ENCODE measurements at places on chromosomes 3 and 15. TPM values are rescaled to one million over a fixed set of nuclear protein-coding genes. Genes with fewer than 3 reads are reported as not detected.

The UBAP1L gene
- polyA plus RNA-seq = 0.72 TPM

The DUOXA2 gene
- not detected for polyA plus RNA-seq

The FGF7 gene
- polyA plus RNA-seq = 0.23 TPM

The PTPRG gene
- polyA plus RNA-seq = 0.59 TPM

The HESX1 gene
- 2.2 TPM for polyA plus RNA-seq

The CAPN3 gene
- polyA plus RNA-seq = 1.3 TPM

The DENND4A gene
- polyA plus RNA-seq = 21.6 TPM

The OR5K2 gene
- polyA plus RNA-seq = not detected

The COL7A1 gene
- 0.11 TPM for polyA plus RNA-seq

The CYP1A1 gene
- not detected for polyA plus RNA-seq

The PLA2G4D gene
- polyA plus RNA-seq = not detected

The HHLA2 gene
- polyA plus RNA-seq = 0.23 TPM

The PLSCR2 gene
- polyA plus RNA-seq = not detected

GRCh38 chr3:158091531-158091930 is 14.7 kb downstream of the SHOX2 start:
- H3K27ac ChIP-seq = no peak overlapping the region
- peaks cover 2% of the 10 kb centered on the region for H3K27me3 ChIP-seq
- DNase-seq = no peak
- H3K4me1 ChIP-seq = no peaks in the 10 kb centered on the region

- no peak overlapping the region for H3K27ac ChIP-seq
- no peaks in the 10 kb centered on the region for H3K27me3 ChIP-seq
- H3K4me1 ChIP-seq = no peaks in the 10 kb centered on the region
- H3K36me3 ChIP-seq = no peaks in the 10 kb centered on the region
- no peak overlapping the region for H3K4me3 ChIP-seq
- no peak for DNase-seq
Measured at GRCh38 chr3:191568206-191568605, 107.2 kb downstream of the PYDC2 start.

GRCh38 chr3:189983612-189984011 is 137.1 kb downstream of the P3H2 start:
- H3K27me3 ChIP-seq = no peaks in the 10 kb centered on the region
- H3K4me3 ChIP-seq = no peak overlapping the region
- DNase-seq = no peak

GRCh38 chr15:100784493-100785180 is 95.0 kb upstream of the ALDH1A3 start:
- H3K27me3 ChIP-seq = no peaks in the 10 kb centered on the region
- H3K4me3 ChIP-seq = no peak overlapping the region
- H3K4me1 ChIP-seq = peaks cover 3% of the 10 kb centered on the region
- no peak overlapping the region for H3K27ac ChIP-seq

- H3K27me3 ChIP-seq = no peaks in the 10 kb centered on the region
- no peaks in the 10 kb centered on the region for H3K4me1 ChIP-seq
- H3K27ac ChIP-seq = no peak overlapping the region
- peaks cover 34% of the 10 kb centered on the region for H3K36me3 ChIP-seq
- H3K4me3 ChIP-seq = no peak overlapping the region
- DNase-seq = no peak
Measured at GRCh38 chr3:51403675-51404074, 12.6 kb downstream of the RBM15B start.

- DNase-seq = no peak
- H3K27ac ChIP-seq = no peak overlapping the region
- H3K4me1 ChIP-seq = no peaks in the 10 kb centered on the region
- no peaks in the 10 kb centered on the region for H3K36me3 ChIP-seq
- H3K27me3 ChIP-seq = no peaks in the 10 kb centered on the region
Measured at GRCh38 chr3:89335693-89336092, 228.3 kb downstream of the EPHA3 start.

GRCh38 chr15:52117549-52117948 is 5.0 kb upstream of the BCL2L10 start:
- H3K27me3 ChIP-seq = no peaks in the 10 kb centered on the region
- no peak overlapping the region for H3K27ac ChIP-seq
- no peak for DNase-seq
- no peaks in the 10 kb centered on the region for H3K36me3 ChIP-seq

GRCh38 chr3:12952343-12953200 is 111.2 kb upstream of the RPL32 start:
- H3K4me1 ChIP-seq = peaks cover 28% of the 10 kb centered on the region
- H3K4me3 ChIP-seq = no peak overlapping the region
- H3K27ac ChIP-seq = no peak overlapping the region
- H3K27me3 ChIP-seq = no peaks in the 10 kb centered on the region
- no peak for DNase-seq
- no peaks in the 10 kb centered on the region for H3K36me3 ChIP-seq

DNA sequence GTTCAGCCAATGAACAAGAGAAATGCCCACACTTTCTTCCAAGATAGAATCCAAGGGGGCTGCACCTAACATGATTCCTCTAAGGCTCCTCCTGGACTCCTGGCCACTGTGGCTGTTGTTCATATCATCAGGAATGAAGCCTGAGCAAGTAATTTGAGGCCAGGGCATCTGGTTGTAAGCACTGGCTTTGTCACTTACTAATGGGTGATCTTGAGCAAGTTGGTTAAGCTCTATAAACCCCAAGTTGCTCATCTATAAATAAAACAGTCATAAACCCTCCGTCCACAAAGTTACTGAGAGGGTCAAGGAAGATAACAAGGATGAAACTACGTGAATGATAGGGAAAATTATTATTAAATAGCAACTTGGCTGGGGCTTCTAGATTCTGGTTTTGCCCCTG is 58.3 kb downstream of the CDC25A start:
- no peaks in the 10 kb centered on the region for H3K27me3 ChIP-seq
- H3K27ac ChIP-seq = no peak overlapping the region
- no peaks in the 10 kb centered on the region for H3K36me3 ChIP-seq
- H3K4me1 ChIP-seq = peaks cover 15% of the 10 kb centered on the region

DNA sequence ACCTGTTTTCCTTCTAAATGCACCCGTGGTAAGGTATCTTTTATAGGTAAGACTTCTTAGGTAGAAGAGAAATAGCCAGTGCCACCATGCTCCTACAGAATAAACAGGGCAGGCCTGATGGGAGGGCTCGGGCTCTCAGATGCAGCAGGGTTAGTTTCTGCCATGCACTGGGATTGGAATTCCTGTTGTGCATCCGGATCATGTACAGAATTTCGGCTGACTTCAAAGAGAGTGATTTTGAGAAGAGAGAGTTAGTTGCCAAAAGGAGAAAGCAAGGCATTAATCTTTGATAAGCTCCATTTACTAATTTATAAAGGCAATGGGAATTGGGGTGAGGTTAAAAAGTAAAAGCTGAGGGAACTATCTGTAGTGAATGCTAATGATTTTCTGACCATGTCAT is 211.2 kb downstream of the WDR72 start:
- no peak overlapping the region for H3K27ac ChIP-seq
- H3K36me3 ChIP-seq = no peaks in the 10 kb centered on the region
- H3K4me1 ChIP-seq = no peaks in the 10 kb centered on the region

GRCh38 chr3:17678116-17678741 is 64.2 kb downstream of the TBC1D5 start:
- H3K27ac ChIP-seq = no peak overlapping the region
- no peak for DNase-seq
- H3K27me3 ChIP-seq = no peaks in the 10 kb centered on the region
- H3K4me1 ChIP-seq = no peaks in the 10 kb centered on the region
- H3K4me3 ChIP-seq = no peak overlapping the region

- peaks cover 24% of the 10 kb centered on the region for H3K4me1 ChIP-seq
- H3K4me3 ChIP-seq = no peak overlapping the region
- H3K36me3 ChIP-seq = no peaks in the 10 kb centered on the region
- H3K27me3 ChIP-seq = no peaks in the 10 kb centered on the region
- DNase-seq = no peak
Measured at GRCh38 chr3:195163719-195164572, 107.0 kb downstream of the XXYLT1 start.
